ENCODE measurements at places on chromosomes 7 and 10. TPM values are rescaled to one million over a fixed set of nuclear protein-coding genes. Genes with fewer than 3 reads are reported as not detected.
A peak's percentile ranks its signal among the peaks of the same experiment; 100 is the strongest.

GRCh38 chr10:24007359-24007758 lies 201.6 kb upstream of the KIAA1217 start:
- DNase-seq, result no peak

GRCh38 chr10:131905267-131905571 lies 4.4 kb downstream of the PPP2R2D start:
- DNase-seq, result no peak

DNA sequence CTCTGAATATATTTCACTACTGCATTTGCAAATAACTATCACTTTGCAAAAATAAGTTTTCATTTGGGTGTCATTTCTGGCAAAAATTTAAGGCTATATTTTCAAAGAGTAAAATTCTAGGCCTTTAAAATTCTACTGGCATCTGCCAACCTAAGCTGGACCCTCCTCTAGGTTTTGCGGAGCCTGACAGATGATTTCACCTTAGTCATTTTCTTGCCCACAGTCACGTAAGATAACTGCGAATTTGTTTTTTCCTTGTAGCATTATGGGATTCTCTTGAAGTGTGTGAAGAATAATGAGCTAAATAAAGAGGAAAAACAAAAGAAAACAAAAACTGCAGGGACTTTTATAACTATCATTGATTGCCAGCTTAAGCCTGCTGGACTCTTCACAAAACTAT lies 7.8 kb downstream of the MEOX2 start:
- no peak for DNase-seq

DNA sequence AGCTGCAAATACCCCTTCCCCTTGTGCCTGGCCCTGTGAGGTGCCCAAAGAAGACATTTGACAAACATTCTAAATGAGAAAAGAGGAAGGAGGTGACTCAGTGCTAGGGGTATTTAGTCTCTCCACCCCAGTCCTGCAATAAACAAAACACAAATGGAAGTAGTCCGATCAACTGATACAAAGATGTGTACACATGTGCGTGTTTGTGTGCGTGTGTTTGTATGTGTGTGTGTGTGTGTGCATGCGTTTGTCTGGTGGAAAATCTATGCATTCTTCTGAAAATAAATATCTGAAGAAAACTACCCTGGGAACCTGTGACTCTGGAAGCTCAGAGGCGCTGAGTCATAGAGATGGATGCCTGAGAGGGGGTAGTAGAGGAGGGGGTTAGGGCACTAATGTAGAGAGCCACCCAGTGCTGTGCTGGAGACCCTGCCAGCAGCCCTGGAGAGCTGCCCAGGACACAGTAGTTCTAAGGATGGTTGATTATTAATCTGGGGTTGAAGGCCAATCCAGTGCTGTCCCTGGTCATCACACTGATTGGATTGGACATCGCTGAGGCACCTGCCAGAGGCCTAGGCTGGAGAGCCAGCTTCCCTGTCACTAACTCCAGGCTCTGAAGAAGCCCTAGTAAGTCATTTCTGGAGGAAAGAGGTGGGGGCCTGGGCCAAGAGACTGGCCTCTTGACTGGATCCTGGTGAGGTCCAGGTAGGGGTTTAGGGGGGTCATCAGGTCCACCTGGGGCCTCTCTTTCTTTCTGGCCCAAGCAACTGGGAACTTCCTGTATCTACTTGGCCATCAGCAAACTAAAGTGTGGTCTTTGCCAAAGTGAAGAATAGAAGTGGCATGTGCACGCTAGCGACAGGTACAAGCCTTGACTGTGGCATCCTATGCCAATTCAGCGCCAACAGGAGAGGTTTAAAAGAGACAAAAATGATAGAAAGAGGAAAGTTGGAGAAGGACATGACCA lies 18.5 kb downstream of the SFTPA1 start:
- peak; percentile 29 for DNase-seq

DNA sequence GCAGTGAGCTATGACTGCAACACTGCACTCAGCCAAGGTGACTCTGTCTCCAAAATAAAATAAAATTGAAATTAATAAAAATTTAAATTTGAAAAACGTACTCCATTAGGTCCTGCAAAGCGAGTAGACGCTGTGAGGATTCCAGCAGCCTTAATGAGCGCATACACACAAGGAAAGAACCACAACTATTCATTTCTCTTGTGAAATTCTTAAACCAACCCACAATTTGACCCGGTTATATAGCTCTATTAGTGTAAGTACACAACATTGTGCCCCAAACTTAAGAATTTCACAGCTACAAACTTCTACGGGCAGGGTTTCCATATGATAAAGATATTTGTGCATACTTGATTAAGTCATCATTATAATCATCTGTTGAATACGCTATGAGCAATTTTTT lies 84.4 kb downstream of the PARD3 start:
- DNase-seq, result no peak

- peak; percentile 40 for DNase-seq
These were observed 16.6 kb downstream of the ZNF862 start for GRCh38 chr7:149854611-149855360.

RBP3 gene
- not detected for total RNA-seq

DNAH11 gene
- 6.1 TPM for total RNA-seq

- peak; percentile 14 for DNase-seq
These were observed 287.6 kb upstream of the TPK1 start for GRCh38 chr7:145123502-145123901.

DNA sequence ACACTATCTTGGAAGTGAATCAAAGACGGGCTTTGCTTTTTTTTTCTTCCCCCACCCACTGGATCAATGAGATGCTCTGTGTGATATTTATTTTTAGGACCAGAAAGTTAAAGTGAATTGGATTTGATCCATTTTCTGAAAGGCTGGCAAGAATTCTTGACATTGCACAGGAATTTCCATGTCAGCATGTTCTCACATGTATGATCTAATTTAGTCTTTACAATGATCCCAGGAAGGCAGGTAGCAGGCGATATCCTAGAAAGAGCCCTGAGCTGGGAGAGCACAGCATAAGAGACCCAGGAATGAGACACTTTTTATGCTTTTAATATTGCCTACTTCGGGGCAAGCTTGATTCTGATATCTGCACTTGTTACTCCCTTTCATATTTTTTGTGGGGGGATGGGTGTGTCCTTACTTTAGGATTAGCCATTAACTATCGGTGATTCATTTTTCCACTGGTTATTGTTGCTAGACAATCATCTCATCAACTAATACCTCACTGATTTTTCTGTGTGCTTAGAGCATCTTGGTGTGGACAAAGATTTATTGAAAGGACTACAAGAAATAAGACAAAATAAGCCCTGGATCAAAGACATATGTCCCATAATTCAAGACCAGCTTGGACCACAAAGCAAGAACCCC lies 58.1 kb downstream of the NRP1 start:
- no peak for DNase-seq

DNA sequence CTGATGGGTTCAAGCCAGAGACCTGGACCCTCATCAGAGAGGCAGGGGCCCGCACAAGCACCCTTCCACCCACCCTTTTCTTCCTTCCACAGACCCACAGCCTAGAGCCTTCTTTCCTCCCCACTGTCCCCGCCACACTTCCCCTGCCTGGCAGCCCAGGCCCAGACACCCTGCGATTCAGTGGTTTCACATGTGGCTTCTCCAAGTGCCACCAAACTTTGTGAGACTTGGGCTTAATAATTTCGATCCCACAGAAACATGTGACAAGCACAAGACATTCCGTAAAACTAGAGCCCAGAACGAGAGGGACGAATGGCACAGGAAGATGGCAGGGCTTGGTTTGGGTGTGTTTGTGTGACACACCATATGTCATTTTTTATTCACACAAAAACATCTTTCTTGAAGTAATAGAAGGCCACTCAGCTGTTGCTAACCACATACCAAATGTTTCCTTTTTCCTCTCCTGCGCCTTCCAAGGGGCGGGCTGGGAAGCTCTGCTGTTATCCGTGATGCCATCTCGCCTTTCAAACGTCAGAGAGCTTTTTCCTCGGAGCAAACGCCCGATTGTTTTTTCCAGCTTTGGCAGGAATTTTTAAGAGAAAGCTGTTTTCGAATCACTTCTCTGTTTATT lies 162.9 kb downstream of the GRK5 start:
- no peak for DNase-seq

- DNase-seq, result no peak
These were observed 100.3 kb upstream of the ANK3 start for GRCh38 chr10:60490013-60490412.

CALY gene
- not detected for total RNA-seq

DNA sequence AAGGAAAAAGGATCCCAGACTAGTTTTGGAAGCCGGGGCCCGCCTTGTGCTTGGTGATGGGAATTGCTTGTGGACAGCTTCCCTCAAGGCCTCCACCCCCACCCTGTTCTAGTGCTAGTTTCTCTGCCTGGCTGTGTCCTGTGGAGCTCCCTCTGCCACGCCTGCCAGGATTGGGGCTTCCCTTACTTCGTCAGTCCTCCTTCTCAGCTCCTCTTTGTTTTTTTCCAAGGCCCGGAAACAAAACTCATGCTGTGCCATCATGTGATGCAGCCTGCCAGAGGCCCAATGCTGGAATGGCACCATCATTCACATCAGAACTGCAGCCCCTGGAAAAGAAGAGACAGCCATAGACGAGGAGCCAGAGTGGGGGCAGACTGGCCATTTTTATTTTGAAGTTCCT lies 11.2 kb downstream of the YKT6 start:
- DNase-seq, result no peak

AZGP1 gene
- total RNA-seq, result not detected

DNA sequence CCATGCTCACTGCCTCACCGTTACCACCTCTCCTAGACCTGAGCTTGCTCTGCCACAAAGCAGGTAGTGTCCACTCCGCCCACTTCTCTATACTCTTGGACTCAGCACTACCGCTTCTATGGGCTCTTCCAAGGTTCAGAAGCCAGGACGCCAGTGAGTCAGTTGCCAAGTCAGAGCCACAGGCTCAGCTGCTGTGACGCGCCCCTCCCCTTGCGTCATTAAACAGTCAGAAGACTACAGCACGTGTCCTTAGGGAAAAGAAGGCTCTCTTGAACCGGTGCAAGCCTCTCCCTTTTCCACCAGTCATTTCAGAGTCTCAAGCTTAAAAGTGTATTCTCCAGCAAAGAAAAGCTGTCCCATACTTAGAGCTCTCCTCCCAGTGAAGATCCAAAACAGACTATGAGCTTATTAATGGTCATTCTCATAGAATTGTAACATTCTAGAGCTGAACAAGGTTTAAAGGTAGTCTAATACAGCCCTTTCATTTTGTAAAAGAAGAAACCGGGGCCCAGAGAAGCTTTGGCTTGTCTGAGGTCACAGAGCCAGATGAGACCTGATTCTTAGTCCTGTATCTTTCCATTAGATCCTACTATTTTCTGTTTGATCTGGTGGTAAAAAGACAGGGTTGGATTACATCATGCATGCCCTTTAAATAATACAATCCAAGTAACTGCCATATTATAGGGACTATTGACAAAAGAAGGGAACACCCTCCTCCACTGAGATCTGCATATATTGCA lies 40.9 kb upstream of the MET start:
- DNase-seq, result peak; percentile 93

TUBB8 gene
- total RNA-seq, result not detected

HOXA6 gene
- 4.5 TPM for total RNA-seq

GRCh38 chr7:149281508-149282330 lies 19.7 kb downstream of the ZNF783 start:
- DNase-seq, result no peak

GBX1 gene
- total RNA-seq, result not detected

DNA sequence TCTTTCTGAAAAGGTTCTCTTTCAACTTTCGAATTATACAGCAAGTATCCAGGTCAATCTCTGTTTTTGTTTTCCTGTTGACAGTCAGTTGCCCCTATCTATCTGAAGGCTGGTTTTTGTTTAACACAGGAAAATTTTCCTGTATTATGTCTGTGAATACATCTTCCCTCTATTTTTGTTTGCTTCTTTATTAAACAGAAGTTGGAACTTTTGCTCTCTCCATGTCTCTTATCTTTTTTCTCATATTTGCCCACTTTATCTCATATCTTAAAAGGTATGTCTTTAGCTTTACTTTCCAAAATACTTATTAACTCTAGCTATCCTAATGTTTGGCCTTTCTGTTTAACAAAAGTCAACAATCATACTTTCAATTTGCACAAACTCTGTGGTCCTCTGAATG lies 95.0 kb downstream of the BRAF start:
- DNase-seq, result no peak

DNA sequence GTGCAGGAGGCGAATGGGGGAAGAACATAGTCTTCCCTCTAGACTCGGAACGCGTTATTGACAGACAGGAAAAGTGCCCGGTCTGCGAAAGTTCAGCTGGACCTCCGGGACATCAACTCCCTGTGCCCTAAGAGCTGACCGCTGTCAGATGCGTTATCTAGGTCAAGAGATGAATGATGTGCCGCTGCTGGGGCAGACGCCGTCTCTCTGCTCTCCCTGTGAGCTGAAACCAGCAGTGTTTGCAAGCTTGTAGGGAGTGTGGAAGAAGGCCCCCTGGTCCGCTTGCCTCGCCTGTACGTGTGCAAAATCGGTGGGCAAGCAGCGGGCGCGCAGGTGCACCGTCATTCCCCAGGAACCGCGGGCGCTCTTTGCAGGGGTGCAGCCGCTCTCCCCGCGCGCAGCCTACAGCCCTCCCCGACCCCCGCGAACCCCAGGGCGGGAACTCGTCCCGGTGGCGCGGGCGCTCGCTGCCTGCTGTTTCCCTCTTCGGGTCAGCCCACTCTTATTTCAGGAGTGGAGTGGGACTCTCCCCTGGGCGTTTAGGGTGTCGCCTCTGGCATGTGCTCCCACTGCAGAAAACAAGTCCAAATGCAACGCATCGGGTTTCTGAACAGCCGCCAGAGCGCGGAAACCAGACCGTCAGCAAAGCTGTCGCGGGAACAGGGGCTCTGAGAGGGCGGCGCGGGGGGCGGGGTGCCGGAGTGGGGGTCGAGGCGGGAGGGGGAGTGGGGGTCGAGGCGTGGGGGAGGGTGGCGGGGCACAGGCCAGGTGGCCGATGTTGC lies 1.8 kb upstream of the PFKFB3 start:
- DNase-seq, result no peak

SLC25A13 gene
- total RNA-seq, result 54.8 TPM

- DNase-seq, result peak; percentile 87
These were observed 93.6 kb downstream of the CTNNA3 start for GRCh38 chr10:67602268-67602950.

ADARB2 gene
- not detected for total RNA-seq

- no peak for DNase-seq
These were observed 59.8 kb downstream of the ARID5B start for GRCh38 chr10:61961278-61961677.

GRCh38 chr10:66925896-66926715 lies at the start of gene LRRTM3:
Gene LRRTM3, plus strand, starts transcription at chr10:66926036.
- peak; percentile 30 for DNase-seq

DNA sequence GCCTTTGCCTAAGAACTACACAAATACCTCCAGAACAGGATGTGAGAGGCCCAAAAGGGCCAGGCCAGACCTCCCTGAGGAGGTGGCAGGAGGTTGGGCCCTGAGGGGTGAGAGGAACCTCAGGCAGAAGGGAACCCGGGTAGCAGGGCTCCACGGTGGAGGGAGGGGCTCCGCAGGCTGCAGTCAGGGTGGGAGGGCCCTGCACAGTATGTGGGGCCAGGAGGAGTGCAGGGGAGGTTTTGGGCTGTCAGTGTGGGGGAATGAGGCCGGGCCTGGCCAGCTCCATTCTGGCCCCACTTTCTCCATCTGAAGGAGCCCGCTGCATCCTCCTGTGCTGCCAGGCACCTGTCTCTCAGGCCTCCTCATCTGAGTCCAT lies 25.9 kb downstream of the DNAJB12 start:
- DNase-seq, result no peak

MYL10 gene
- total RNA-seq, result not detected

DDC gene
- total RNA-seq, result not detected
